ENCODE measurements at places on chromosomes 16 and 17.

DNA sequence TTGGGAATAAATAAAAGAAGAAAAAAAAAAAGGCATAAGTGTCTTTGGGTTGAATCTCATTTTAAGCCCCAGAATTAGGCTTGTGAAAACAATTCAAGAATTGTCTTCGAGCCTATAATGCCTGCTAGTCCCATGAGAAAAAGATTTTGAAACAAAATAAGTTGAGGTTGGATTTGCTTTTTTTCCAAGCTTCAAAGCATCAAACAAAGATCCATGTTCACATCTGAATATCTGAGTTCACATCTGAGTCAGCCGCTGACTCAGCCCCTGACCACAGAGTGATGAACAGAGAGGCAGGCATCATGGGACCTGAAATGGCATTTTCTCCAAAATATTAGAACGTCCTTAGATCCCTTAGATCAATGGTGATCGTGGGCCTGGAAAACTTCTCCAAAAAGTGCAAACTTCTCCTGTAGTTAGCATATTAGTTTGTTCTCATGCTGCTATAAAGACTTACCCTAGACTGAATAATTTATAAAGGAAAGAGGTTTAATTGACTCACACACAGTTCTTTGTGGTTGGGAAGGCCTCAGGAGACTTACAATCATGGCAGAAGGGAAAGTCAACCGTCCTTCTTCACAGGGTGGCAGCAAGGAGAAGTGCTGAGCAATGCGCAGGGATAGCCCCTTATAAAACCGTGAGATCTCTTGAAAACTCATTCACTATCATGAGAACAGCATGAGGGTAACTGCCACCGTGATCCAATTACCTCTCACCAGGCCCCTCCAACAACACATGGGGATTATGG, 294.6 kb upstream of the HSBP1 start:
- peak; percentile 55 for DNase-seq

- no peak for DNase-seq
Observed at GRCh38 chr17:9859781-9860180, 34.1 kb downstream of the GLP2R start.

DNA sequence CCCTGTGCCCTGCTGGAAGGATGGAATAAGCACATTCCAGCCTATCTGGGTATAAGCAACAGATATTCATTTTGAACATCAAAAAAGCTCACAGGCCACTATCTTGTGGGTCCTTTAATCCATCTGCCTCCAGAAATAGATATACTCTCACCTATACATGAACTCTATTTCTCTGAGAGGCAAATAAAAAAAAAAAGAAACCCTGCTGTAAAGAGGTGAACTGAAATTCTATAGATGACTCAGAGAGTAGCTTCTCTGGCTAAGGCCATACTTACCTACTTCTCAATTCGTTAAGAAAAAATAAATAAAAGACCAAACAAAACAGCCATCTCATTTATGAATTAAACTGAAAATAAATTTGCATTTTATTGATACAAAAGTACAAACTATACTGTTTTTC, 86.3 kb downstream of the DYNLRB2 start:
- DNase-seq = no peak

GRCh38 chr16:89842471-89843408, 14.5 kb downstream of the SPIRE2 start:
- DNase-seq = no peak

GRCh38 chr17:71114911-71115668, 945.8 kb downstream of the KCNJ2 start:
- no peak for DNase-seq

- DNase-seq = no peak
Observed at GRCh38 chr16:6066652-6067051, 969.1 kb upstream of the EEF2KMT start.

DNA sequence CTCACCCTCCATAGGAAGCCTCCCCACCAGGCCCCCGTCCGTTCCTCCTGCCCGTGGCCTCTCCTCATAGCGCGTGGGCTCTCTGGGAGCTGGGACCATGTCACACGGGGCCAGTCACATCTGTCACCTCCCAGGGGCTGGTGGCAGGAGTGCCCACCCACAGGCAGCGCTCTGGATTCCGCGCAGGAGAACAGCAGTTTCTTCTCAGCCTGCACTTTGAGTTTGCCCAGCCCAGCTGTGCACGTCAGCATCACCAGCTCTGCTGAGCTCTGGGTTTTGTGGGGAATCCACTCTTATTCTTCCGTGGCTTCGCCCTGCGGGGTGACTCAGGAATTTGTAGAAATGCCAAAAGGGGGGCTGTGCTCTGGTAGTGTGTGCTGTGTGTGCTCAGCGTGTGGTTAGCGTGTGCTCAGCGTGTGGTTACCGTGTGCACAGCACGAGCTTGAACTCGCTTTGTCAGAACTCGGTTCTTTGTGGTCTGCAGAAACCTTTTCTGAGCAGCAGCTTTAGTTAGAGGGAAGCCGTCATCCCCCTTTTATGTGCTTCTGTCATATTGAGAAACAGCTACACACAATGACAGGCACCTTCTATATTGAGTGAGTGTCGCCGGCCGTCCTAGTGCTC, 3.2 kb downstream of the ACSF3 start:
- no peak for DNase-seq

DNA sequence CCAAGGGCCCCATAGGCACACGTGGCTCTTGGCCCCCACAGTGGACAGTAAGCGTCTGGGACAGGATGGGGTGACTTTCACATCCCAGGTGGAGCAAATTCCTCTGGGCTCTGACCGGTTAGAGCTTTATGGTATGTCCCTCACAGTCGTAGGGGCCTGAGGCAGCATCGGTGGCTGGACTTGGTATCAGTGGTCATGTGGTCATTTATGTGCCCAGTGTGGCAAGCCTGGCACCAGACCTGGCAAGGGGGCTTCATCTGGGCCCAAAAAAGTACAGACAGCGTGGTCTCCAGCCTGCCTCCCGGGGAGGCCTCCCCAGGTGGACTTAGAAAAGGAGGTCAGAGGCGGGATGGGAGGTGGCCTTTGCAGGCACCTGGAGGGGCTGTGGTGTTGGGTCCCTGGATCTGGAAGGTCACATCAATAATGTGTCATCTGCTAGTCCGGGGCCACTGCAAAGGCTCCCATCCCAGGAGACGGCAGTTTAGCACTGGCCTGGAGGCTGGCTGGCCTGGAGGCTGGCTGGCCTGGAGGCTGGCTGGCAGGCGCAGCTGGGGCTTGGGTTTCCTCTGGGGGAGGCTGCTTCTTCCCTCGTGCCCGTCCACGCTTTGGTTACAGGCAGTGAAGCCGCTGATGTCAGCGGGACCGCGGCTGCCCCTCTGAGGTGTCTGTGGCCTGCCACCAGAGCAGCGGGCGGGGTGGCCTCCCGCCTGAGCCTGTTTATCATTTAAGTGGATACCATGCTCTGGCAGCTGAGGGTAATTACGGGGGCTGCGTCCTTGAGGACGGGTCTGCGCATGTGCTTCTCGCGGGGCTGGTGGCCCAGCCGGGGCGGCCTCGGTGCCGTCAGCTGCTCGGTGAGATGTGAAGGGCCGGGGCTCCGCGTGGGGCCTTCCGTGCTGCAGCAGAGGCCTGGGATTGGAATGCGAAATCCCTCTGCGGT, 20.7 kb upstream of the CBX4 start:
- DNase-seq = no peak

- DNase-seq = no peak
Observed at GRCh38 chr17:45312477-45313420, 4.1 kb downstream of the MAP3K14 start.

- no peak for DNase-seq
Observed at GRCh38 chr16:83603723-83604570, 203.8 kb upstream of the HSBP1 start.

- DNase-seq = no peak
Observed at GRCh38 chr16:54525104-54525503, 238.5 kb upstream of the IRX3 start.

DNA sequence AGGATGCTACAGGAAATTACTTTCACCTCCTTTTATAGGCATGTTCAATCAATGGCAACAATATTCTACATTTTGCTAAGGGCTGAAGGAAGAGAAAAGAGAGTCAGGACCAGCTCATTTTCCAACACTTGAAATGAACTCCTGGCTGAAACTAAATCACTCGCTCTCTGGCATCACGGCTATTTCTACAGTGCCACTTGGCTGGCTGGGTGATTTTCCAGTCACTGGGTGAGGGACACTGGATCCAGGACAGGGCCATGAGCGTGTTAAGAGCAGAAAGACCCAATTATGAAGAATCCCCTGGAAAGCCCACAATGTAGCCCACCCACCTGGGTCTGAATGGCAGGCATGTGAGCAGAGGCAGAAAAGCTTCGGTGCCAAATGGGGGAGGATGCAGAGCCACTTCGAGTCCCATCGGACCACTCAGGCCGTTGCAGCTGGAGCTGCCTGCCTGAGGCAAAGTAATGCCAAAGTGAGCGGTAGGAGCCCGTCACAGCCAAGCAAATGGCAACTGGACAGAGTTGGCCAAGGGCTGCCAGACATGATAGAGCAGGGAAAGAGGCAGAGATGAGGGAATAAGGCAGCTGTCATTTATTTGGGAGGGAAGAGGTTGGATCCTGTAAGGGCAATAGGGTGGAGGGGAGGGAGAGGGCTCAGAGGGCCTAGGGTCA, 246.2 kb downstream of the STX8 start:
- no peak for DNase-seq

DNA sequence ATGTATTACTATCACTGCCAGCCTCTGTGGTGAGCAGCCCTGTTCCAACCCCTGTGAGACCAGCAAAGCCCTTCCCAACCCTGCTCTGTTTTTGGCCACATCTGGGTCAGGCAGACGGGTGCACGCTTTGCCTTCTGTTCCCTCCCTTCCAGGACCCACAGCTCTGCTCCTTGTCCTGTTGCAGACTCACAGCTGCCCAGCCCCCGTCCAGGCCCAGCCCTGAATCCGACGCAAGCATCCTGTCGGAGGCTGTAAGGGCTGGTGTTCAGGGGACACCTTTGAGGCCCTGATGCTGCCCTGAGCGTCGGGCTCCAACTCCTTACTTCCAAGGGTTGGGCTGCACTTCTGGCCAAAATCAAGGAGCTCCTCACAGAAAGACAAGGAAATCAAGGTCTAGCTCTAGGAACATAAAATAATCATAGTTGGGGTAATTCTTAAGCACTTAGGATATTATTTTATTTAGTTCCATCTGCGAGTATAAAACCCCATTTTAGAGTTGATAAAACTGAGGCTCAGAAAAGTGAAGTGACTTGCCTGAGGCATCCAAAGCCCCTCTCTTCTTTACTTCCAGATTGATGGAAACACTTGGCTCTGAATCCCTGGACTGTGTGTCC, 14.3 kb upstream of the SRCIN1 start:
- no peak for DNase-seq

- DNase-seq = no peak
Observed at GRCh38 chr16:1287982-1288670, 21.3 kb upstream of the UBE2I start.

DNA sequence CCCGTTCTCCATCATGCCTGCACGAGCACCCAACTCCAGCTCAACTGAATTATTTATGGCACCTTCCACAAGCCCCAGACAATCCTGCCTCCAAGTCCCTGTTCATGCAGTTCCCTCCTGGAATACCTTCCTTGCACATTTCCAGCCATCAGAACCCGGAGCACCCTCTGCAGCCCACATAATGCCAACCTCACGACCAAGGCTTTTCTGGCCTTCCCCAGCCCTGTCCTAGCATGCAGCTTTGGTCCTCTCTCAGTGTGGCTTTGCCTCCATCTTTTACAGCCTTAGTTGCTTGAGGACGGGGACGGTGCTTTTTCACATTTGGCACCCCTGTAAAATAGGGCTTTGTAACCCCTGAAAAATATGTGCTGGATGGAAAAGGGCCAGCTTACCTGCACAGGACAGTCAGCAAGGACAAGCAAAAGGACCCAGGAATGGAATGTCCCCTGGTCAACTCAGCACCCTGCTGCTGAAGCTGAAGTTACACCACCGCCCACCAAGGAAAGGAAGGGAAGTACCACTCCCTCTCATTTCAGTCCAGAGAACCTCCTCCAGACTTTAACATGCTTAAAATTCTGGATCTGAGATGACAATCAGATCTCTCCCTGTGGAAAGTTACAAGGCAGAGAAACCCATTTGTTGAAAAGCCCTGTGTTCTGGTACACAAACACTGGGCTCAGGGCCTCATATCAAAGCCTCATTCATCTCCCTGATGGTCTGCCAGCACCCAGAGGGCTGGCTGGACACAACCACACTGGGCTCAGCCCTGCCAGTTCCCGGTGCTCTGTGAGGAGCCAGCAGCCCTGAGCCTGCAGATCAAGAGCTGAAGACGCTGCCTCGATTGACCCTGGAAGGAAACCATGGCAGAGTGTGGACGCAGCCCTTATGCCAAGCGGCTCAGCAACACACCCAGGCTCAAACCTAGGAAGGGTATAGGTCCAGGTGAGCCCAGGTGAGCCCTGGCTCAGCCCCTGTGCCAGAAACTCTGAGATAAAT, 2.9 kb downstream of the SLC39A11 start:
- no peak for DNase-seq

- DNase-seq = no peak
Observed at GRCh38 chr17:18043491-18043890, 4.3 kb downstream of the GID4 start.

GRCh38 chr17:10754109-10754508, 24.3 kb upstream of the TMEM220 start:
- DNase-seq = no peak

DNA sequence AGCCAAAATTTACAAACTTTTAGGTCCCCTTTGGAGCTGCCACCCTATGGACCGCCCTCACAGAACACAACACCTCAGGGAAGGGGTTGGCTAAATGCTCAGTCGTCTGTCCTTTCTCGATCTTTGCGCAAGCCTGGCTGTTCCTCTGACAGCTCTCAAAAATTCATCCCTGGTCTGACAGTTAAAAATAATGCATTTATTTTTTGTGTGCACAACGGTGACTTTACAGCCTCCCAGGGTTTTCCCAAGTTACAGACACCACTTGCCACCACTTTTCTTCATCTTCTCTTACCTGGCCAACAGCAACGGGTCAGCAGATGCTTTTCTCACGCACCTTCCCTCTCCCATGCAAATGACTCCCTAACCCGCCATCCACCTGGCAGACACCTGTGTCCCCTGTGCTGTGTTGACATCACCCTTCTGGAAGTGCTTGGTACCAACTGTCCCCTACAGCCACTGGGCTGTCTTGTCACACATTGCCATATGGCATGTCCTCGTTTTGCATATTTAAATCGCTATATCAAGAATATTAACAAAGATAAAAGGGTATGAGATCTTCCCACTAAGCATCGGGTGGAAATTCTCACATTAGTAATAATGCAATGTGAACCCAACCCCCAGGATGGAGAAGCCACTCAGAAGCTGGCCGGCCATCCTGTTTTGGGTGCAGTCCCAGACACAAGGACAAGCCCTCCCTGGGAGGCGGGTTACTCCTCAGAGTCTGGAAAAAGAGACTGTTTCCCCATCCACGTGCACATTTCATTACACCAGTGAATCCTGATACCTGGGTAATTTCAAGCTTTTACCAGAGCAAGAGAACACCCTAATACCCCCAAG, 187.0 kb downstream of the ZFHX3 start:
- no peak for DNase-seq

DNA sequence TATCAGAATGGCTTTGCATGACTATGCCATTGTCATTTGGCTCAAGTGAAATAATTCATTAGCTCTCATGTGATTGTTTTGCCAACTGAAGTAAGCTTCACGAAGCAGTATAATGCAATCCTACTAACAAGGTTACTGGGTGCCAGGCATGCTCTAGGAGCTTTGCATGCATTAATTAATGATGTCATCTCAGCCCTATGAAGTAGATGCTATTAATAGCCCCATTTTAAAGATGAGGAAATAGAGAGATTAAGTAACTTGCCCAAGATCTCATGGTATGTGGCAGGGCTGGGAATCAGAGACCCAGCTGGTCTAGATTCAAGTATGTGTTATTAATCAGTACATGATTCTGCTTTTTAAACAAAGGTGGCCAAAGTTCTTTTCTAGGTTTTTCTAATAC, 14.1 kb downstream of the KRT39 start:
- peak; percentile 20 for DNase-seq

GRCh38 chr17:59154292-59154720, 680 bp downstream of the SKA2 start:
- DNase-seq = peak; percentile 13

- DNase-seq = no peak
Observed at GRCh38 chr17:48285614-48286013, 144.4 kb downstream of the SKAP1 start.

Measured in RWPE1 (cell line).